ENCODE measurements at places on chromosomes 2 and 18.

DNA sequence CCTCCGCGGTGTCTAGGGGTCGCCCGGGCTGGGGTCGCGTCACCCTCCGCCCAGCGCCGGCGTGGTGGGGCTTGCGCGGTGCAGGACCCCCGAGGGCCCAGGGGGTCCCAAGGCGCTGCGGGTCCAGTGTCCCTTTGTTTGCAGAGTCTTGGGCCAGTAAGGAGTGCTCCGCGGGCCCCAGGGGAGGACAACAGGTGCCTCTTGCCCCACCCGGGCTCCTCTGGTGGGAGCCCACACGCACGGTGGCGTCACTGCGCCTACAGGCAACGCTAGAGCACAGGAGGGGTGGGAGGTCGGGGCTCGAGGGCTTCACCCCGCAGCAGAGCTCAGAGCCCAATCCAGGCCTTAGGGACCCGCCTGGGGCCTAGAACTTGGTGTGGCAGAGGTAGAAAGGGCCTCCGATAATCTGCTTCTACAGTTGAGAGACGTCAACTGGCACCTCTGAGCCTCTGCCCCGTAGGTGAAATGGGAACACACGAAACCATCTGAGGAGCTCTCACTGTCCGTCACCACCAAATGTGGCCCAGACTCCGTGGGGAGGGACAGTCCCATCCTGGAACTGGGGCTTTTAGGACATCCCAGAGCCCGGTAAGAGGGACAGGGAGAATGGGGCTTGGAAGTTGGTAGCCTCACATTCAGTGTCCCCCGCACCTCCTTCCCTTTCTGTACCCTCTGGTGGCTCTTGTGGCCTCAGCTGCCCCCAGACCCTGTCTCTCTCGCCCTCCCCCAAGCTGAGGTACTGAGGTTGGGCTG, 1.4 kb downstream of the ARID5A start:
- DNase-seq, result no peak

GRCh38 chr18:59646228-59646962, 50.8 kb downstream of the CCBE1 start:
- DNase-seq, result no peak

GRCh38 chr2:33620-34019, 12.7 kb downstream of the FAM110C start:
- no peak for DNase-seq

DNA sequence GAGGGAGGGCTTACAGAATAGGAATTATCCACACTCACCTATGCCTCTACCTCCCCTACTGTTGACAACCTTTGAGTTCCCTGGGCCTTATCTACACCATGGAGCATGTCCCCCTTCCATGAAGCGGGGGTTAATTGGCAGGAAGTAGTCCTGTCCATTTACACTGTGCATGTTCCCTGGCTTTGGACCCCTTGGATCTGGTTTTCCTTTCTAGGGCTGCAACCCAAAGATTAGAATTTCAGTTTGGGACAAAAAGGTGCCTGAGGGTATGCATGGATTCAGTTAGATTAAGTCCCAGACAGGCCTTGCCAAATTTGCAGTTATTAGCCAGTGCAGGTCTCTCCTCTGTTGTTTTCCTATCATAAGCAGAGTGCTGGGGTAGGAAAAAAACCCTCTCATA, 180.3 kb downstream of the CMPK2 start:
- no peak for DNase-seq

- DNase-seq, result peak; percentile 63
Observed at GRCh38 chr2:163155279-163155883, 316.8 kb upstream of the KCNH7 start.

GRCh38 chr18:48356909-48357631, 52.1 kb downstream of the ZBTB7C start:
- DNase-seq, result no peak

- DNase-seq, result peak; percentile 99
Observed at GRCh38 chr18:67525328-67526099, 9.0 kb upstream of the DSEL start.

Measured in choroid plexus epithelial cell (primary cell).